EL (cell line): ENCODE measurements at places on chromosomes 12 and 14.

GRCh38 chr12:4483885-4484823 lies 38.5 kb upstream of the FGF6 start:
- DNase-seq: no peak

DNA sequence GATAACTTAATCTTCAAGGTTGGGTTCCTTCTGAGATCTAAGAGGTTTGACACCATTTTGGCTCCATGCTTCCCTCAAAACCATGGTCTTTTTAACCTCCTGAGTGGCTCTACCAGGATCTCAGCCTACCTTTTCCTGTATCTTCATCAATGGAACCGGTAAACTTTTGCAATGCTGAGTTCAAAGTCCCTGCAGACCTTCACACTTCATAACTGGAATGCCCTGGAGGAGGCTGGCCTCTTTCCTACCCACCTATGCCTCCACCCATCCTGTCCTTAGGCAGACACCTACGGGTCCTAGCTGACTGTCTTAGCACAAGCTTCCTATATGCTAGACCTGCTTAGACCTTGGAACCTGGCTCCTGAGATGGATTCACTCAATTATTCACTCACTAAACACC lies 89.5 kb upstream of the EEA1 start:
- no peak for DNase-seq

GRCh38 chr14:102178806-102179205 lies 39.1 kb downstream of the WDR20 start:
- no peak for DNase-seq

GRCh38 chr12:96514328-96514727 lies 25.0 kb downstream of the CFAP54 start:
- no peak for DNase-seq
